ENCODE measurements at places on chromosomes 1 and 21.

- DNase-seq = no peak
These were observed 1.2 kb downstream of the HMGCS2 start for GRCh38 chr1:119767486-119767885.

- no peak for DNase-seq
These were observed 16.4 kb upstream of the RNF186 start for GRCh38 chr1:19831441-19831840.

- no peak for DNase-seq
These were observed 32.1 kb upstream of the EXOSC10 start for GRCh38 chr1:11131816-11132215.

DNA sequence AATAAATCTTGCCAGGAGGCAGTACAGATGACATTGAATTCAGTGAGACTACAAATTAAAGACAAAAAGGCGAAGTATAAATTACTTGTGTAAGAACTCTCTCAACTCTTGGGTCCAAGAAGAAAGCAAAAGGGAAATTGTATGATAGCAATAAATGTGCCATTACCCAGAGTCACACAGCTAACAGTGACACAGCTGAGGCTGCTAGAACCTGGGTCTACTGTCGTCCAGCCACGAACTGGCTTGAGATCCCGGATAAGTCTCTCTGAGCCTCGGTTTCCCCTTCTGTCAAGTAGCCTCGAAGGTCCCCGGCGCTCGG, 362 bp upstream of the ROR1 start:
- no peak for DNase-seq

GRCh38 chr1:160638926-160639325, 7.9 kb downstream of the SLAMF1 start:
- DNase-seq = no peak

DNA sequence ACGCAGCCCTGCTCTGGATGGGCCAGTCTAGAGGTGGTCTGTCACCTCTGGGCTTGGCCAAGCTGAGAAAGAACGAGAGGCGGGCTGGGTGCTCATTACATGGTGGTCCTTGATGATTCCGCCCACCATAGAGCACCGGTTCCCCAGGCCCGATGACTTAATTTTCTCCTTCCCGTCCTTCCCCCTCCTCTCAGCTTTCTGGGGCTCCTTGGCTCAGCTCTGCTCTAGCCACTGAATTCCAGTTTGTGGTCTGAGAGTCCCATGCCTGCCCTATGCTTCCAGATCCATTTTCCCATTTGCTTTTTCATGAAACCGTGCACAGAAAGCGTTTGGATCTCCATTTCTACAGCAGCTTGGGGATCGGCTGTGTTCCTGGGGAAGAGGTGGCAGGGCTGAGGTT, 318.5 kb upstream of the C1orf174 start:
- DNase-seq = no peak

GRCh38 chr1:24704411-24705259, 40.6 kb upstream of the CLIC4 start:
- no peak for DNase-seq

DNA sequence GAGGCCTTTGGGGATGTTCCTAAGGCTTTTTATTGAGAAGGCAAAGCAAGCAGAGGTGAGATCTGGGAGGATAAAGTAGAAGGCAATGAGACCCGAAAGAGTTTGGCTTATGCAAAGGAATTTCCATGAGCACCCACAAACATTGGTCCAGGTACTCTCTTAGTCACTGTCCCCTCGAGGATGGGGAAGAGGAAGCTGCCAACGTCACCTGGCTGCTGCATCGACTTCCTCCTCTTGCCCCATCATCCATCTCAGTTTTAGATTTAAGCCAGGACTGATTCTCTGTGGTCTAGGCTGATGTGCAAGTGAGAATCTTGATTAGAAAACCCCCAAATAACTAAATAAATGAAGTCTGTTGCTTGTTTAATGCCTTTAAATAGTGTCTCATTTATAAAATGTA, 28.7 kb downstream of the RUNX1 start:
- no peak for DNase-seq

DNA sequence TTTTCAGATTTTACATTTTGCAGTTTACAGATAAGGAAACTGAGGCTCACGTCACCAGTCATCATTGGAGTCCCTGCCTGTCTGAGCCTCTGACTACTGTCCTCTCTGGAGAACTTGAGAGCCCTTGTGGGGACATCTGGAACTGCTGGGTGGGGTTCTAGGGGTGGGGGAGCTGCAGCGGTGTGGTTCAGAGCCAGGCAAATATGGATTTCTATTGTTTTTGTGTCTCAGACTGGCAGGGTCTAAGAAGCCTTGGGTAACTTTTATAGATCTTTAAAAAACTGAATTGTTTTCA, 46.9 kb downstream of the IER5 start:
- DNase-seq = no peak
